AG10803 (cell line): ENCODE measurements at places on chromosomes 3 and 15.

GRCh38 chr3:190517687-190518086, 3.8 kb downstream of the IL1RAP start:
- peak; percentile 59 for DNase-seq

DNA sequence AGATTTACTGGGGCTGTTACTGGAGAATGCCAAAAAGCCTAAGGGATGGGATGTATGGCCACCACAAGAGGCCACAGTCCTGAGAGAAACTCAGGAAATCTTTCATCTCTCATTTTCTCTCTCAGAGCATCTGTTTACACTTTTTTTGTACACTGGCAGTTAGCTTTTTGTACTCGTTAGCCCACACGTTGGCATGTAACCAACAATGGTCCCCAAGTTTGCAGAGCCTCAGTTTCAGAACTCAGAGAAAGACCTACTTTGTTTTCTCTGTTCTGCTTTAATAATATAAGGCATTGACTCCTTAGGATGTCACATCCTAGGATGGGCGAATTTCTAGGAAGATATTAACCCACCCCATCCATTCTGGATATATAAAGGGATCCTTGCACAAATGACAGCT, 183.5 kb downstream of the SUCNR1 start:
- no peak for DNase-seq

- DNase-seq: no peak
Measured at GRCh38 chr15:82536409-82537350, 3.6 kb downstream of the RPS17 start.

DNA sequence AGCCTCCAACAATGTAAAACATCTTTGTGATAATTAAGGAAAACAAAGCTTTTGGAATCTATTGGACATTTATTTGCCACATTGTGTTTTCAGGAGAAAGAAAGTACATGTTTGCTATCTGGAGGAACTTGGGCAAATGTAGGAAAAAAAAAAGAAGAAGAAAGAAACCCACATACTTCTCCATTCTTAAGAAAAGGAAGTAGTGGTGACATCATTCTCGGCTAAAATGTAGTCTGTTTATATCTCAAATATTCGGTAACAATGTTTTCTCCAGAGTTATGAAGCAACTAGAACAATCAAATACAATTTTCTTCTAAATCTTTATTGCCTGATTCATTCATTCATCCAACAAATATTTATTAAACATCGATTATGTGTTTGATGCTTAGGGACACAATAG, 2.3 kb upstream of the TGFBR2 start:
- no peak for DNase-seq

- DNase-seq: peak; percentile 64
Measured at GRCh38 chr15:82044373-82045178, 1.2 kb downstream of the MEX3B start.
